A172 (cell line): ENCODE measurements at places on chromosomes 13 and 19. TPM values are rescaled to one million over a fixed set of nuclear protein-coding genes. Genes with fewer than 3 reads are reported as not detected.
A peak's percentile ranks its signal among the peaks of the same experiment; 100 is the strongest.

The TLE6 gene
- total RNA-seq = 4.8 and 6.3 TPM in 2 replicates

The SERTM1 gene
- total RNA-seq = not detected in 2 replicates

The TJP3 gene
- total RNA-seq = 0.93 and 0.98 TPM in 2 replicates

The MBD3L2 gene
- not detected in 2 replicates for total RNA-seq

The TMEM143 gene
- total RNA-seq = 1.8 and 2.5 TPM in 2 replicates

The PLK5 gene
- 0.22 TPM in 1 of 2 replicates, not detected in the other for total RNA-seq

- no peak for DNase-seq
Measured at GRCh38 chr19:50729894-50730293, 6.7 kb downstream of the CLEC11A start.

DNA sequence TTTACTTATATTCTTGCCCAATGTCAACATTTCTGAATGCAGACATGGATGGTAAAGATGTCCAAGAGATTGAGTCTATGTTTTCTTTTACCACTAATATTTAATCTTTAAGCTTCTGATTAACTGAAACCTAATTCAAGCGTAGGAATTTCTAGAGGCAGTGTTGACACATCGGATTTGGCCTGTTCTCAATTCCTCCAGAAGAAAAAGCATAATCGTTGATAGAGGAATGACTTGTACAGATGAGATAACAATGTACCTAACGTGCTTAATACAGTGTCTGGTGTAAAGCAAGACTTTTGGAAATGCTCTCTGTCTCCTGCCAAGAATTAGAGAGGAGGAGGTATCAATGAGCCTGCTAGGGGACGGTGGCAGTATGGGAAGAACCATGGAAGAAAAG is 35.2 kb downstream of the SLC15A1 start:
- DNase-seq = no peak

DNA sequence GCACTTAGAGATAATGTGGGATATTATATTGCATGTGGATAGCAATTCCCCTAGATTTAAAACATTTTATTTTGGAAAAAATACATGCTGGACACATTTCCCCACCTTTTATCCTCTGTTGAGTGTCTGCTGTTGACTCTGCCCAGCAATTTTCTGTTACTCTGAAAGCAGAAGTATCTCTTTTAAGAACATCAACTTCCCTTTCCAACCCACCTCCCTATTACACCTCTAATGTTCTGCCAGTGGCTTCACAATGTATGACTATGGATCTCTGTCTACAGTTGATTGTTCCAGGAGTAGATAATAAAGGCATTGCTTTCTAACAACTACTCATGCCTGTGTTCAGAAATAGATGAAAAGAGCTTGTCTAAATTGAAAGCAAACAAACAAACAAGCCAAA is 754.8 kb upstream of the SLITRK6 start:
- no peak for DNase-seq

DNA sequence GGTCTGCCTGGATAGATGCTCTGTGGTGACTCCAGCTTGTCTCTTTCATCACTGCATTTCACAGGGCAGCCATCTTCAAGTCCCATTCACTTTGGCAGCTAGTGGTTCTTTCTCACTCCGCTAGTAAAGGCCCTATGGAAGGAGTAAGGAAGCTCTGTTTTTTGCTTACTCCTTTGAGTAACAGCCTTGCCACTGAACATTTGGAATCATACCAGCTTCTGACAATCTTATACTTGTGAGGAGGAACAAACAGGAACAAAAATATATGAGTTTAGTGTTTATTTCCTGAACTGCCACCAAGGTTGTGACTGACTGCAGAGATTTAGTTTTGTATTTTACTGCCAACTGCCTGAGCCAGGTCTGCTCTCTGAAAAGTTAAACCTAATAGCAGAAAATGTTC is 38.7 kb downstream of the KCTD4 start:
- DNase-seq = peak; percentile 16

DNA sequence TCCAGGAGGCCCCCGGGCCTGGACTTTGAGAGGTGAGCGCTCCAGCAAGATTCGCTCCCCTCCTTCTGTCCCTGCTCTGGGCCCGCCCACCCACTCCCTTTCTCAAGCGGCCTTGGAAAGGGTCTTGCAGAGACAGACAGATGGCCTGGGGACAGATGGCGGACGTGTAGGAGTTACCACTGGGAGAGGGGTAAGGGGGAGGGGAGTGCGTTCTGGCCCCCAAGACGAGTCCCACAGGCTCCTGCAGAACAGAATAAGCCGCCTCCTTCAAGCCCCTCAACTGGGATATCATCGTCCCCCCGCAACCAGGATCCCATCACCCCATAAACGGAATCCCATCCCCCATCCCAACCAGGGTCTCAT is 3.6 kb upstream of the TNFAIP8L1 start:
- DNase-seq = no peak

- peak; percentile 84 for DNase-seq
Measured at GRCh38 chr13:30847650-30848307, 58.3 kb upstream of the MEDAG start.

- DNase-seq = peak; percentile 35
Measured at GRCh38 chr19:9406798-9407352, 28.5 kb downstream of the ZNF266 start.

DNA sequence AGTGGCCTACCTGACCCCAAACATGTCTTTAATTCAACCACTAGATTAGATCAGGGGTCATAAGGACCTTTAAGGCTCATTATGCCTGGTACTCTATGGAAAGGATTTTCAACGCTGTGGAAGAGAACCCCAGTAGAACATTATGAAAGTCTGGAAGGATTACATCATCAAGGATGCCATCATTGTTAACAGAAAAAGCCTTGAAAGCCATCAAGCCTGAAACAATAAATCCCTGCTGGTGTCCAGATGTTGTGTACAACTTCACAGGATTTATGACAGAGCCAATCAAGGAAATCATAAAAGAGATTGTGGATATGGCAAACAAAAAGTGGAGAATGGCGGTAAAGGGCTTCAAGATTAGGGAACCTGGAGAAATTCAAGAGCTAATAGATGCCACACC is 59.7 kb downstream of the NAA16 start:
- DNase-seq = no peak

GRCh38 chr13:42039457-42039945 is 8.9 kb upstream of the DGKH start:
- peak; percentile 51 for DNase-seq

GRCh38 chr13:33079960-33080359 is 63.7 kb downstream of the KL start:
- no peak for DNase-seq

DNA sequence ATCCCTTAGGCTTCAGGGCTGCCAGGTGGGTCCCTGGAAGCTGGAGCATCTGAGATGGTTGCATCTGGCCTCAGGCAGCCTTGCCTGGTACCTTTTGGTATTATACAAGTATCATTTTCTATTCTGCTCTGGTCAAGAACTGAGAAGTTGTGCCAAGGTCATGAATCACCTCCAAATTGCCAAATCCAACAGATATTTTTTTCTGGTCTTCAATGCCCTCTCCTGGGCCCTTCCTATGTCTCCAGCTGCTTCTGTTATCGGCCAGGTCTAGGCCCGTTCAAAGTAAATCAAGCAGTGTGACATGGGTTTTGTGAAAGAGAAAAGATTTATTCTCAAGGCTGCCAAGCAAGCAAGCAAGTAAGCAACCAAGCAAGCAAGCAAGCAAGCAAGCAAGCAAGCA is 271.1 kb upstream of the MAB21L1 start:
- DNase-seq = no peak

DNA sequence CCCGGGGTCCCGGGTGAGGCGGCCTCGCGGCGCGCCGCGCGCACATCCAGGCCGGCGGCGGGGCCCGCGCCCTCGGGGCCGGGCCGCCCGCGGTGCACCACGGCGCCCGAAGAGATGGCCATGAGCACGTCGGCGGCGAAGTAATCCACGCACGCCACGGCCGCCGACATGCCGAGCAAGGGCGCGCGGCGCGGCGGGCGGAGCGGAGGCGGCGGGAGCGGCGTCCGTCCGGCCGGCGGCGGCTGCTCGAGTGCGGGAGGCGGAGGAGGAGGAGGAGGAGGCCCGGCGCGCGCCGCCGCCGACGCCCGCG is at the start of gene KLF16:
TSS of gene KLF16 (minus strand) at position 252 of the 310 bp plus-strand sequence. CDS start at position 170, 82 bp downstream.
- DNase-seq = no peak

- DNase-seq = no peak
Measured at GRCh38 chr13:46121597-46122163, 16.8 kb upstream of the CPB2 start.

GRCh38 chr13:68636784-68637183 is 1406.6 kb upstream of the PCDH9 start:
- DNase-seq = no peak

DNA sequence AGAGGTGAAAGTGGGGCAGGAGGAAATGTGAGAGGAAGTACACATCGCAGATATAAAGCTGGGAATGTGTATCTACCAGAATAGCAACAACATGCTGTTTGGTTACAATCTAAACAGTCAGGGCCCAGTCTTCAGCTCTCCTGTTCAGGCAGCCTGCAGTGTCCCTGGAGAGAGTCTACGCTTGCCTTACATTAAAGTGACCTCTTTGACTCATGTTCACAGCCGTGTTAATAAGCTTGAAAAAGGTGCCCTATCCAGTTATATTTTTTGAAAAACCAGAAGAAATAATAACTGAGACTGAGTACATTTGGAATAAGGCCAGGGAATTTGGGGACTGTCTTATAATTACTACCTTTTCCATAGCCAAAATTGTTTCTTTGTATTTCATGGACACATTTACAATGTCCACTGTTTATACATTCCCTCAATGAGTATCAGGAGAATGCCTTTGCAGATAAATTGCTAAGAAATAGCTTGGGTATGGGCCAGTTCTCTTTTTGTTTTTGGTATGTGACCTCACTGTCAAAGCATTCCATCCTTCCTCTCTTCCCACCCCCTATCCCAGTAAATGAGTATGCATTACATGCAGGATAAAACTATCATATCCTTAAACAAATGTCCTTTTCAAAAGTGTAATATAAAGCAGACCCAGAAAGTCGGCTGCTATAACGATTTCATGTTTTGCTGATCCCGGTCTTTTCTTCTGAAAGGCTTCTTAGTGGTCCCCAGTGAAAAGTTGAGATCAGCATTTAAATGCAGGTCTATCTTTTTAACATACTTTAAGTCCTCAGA is 82.6 kb downstream of the PCDH9 start:
- DNase-seq = no peak

DNA sequence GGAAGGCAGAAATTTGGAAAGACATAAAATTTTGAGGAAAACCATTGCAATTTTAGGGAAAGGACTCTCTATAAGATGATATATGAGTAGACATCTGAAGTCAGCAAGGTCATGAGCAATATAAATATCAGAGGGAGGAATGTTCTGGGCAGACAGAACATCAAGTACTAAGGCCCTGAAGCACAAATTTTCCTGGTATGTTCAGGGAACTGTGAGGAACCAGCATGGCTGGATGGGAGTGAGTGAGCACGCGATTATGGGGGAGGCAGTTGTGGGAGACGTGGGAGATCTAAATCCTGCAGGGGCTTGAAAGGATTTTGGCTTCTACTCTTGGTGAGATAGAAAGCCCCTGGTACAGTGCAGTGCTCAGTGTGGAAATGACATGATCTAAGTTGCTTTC is 112.0 kb downstream of the TBC1D4 start:
- DNase-seq = no peak

GRCh38 chr13:114120591-114121011 is 11.8 kb downstream of the RASA3 start:
- DNase-seq = no peak
